ENCODE measurements at places on chromosomes 7 and 10. TPM values are rescaled to one million over a fixed set of nuclear protein-coding genes. Genes with fewer than 3 reads are reported as not detected.

Gene SCART1
- 4.2 TPM for total RNA-seq

Gene MEIG1
- total RNA-seq = 0.32 TPM

Gene SLC26A4
- under 0.01 TPM for total RNA-seq

Gene SPAM1
- total RNA-seq = not detected

Gene ACTR3C
- total RNA-seq = 7.4 TPM

Gene GNAI1
- total RNA-seq = 56.0 TPM

Gene SLC18A2
- total RNA-seq = under 0.01 TPM
